ENCODE measurements at places on chromosomes 5 and 9. TPM values are rescaled to one million over a fixed set of nuclear protein-coding genes. Genes with fewer than 3 reads are reported as not detected.

GRCh38 chr9:6226696-6227095 is 11.1 kb downstream of the IL33 start:
- DNase-seq = peak; percentile 39

GRCh38 chr5:17374973-17375742 is 122.9 kb upstream of the TAF11L2 start:
- no peak for DNase-seq

- DNase-seq = no peak
Observed at GRCh38 chr5:154583671-154584177, 105.7 kb upstream of the HAND1 start.

The C8G gene
- total RNA-seq = 2.8 TPM

GRCh38 chr9:124394596-124394995 is 20.6 kb downstream of the PSMB7 start:
- DNase-seq = no peak

DNA sequence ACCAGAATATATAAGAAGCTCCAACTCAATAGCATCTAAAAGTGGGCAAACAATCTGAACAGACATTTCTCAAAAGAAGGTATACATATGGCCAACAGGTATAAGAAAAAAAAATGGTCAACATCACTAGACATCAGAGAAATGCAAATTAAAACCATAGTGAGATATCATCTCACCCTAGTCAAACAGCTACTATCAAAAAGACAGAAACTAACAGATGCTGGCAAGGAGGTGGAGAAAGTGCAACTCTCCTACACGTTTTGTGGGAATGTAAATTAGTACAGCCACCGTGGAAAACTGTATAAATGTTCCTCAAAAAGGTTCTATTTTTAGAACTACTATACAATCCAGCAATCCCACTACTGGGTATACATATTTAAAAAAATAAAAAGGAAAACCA is 199.9 kb upstream of the SMC2 start:
- DNase-seq = no peak

GRCh38 chr5:101142102-101142501 is 239.0 kb upstream of the ST8SIA4 start:
- no peak for DNase-seq

- DNase-seq = no peak
Observed at GRCh38 chr9:103811462-103811861, 282.6 kb upstream of the SMC2 start.

DNA sequence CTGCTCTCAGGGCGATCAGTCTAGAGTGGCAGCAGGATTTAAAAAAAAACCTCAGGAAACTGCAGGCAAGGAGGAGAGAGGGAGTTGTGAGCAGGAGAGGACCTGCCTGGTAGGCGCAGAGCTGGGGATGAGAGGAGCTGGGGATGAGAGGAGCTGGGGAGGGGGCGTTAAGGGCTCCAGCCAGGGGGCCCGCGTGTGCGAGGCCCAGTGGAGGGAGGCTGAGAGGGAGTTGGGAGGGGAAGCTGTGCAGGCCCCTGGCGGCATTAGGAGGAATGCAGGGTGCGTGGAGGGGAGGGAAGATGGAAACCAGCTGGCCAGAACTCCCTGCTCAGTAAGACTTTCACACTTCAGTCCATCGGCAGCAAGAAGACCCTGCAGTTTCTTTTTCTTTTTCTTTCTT is 45.2 kb upstream of the HMCN2 start:
- DNase-seq = no peak

DNA sequence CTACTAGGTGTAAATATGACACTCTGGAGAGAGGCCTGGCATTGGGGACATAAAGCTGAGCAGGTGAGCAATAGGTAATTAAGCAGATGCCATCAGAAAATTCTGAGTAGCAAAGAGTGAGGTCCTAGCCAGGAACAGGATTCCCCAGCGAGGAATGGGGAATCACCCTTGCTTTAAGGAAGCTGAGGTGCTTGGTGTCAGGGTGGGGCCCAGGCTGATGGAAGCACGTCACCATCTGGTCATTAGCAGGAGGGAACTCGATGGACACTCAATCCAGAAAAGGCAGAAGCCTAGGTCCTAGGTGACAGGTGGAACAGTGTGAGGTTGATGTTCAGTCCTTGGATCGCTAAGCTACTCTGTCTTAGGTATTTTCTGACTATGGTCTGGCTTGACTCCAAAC is 562.7 kb upstream of the DAP start:
- DNase-seq = no peak

GRCh38 chr5:149352169-149352568 is 5.7 kb upstream of the PCYOX1L start:
- DNase-seq = no peak

- no peak for DNase-seq
Observed at GRCh38 chr5:173329491-173330337, 1.5 kb upstream of the STC2 start.

- DNase-seq = no peak
Observed at GRCh38 chr5:54663866-54664265, 146.3 kb downstream of the SNX18 start.

DNA sequence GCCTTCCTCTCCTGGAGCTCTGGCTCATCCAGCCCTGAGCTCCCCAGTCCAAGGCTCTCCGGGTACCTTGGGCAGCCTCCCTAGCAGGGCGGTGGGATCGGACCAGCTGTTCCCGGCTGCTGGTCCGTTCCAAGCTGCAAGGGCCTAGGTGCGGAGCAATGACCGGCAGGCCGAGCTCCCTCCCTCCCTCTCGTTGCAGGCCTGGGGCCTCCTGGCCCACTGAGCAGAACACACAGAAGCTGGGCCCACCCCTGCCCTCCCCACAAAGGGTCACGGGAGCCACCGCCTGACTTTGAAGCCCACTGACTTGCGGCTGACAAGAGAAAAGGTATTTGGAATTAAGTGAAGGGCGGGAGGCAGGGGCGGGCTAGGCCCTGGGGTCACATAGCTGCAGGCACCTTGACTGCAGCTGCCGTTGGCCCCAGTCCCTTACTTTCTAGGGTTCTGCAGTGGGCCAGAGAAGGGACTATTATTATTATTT is 104.7 kb upstream of the IER5L start:
- no peak for DNase-seq

- peak; percentile 39 for DNase-seq
Observed at GRCh38 chr5:170633235-170634081, 129.6 kb downstream of the KCNIP1 start.

GRCh38 chr5:68456756-68457217 is 241.2 kb downstream of the PIK3R1 start:
- DNase-seq = no peak

GRCh38 chr5:147733075-147733474 is 49.5 kb downstream of the JAKMIP2 start:
- DNase-seq = no peak

DNA sequence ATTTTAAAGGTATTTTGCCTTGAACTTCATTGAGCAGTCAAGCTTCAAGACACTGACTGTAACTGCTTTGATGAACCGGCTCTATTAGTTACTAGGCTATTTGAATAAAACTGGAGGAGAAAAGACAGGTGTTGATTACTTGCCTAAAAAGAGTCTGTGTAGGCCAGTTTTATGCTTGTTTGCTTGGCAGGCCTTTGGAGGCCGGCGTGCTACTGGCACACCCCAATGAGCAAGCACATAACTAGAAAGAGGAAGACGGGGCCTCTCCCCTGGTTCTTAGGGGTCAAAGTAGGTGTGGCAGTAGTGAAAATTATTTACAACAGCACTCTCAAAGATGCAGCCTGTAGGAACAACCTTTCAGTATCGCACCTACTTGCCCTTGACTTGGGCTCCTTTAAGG is 2.1 kb upstream of the ZFR start:
- no peak for DNase-seq

The ANXA6 gene
- total RNA-seq = 265 TPM

The GRIN3A gene
- 0.62 TPM for total RNA-seq

DNA sequence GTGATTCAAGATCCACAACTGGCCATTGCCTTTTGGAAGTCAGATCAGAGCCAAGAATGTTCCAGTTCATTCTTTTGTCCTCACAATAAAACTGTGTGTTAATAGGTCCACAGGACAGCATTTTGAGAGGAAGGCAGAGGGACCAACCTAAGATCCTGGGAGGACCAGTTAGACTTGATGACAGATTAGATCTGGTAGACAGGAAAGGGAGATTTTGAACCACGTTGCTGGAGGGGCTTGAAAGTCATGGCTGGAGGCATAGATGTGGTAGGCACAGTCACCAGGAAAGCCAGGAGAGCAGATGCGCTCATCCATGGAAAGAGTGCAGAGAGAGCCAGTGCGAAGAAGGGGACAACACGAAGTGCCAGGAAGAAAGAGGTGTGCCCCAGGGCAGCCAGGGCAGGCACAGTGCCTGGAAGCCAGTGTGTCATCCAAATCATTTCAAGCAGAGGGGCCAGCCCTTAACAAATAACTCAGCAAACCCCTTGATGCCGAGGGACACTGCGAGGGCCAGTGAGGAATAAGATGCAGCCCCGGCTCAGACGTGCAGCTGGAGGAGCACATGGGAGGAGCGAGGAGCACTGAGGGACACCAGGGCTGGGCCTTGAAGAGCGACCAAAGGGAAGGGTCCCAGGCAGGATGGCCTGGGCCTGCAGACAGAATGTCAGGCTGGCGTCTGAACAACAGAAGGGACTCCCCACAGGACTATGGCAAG is 12.8 kb upstream of the SLC2A8 start:
- DNase-seq = no peak

The GARIN3 gene
- total RNA-seq = not detected

The NTMT1 gene
- 84.2 TPM for total RNA-seq

- DNase-seq = no peak
Observed at GRCh38 chr5:153903321-153903720, 135.4 kb downstream of the FAM114A2 start.

The C5orf52 gene
- total RNA-seq = not detected

- no peak for DNase-seq
Observed at GRCh38 chr5:149011084-149011483, 51.8 kb downstream of the SH3TC2 start.

- no peak for DNase-seq
Observed at GRCh38 chr5:38534156-38534453, 22.3 kb downstream of the LIFR start.

- no peak for DNase-seq
Observed at GRCh38 chr5:127766676-127767335, 63.6 kb downstream of the CCDC192 start.

- no peak for DNase-seq
Observed at GRCh38 chr5:132663771-132664695, 6.1 kb downstream of the IL13 start.

The CDKN2B-AS1 gene
- total RNA-seq = not detected

DNA sequence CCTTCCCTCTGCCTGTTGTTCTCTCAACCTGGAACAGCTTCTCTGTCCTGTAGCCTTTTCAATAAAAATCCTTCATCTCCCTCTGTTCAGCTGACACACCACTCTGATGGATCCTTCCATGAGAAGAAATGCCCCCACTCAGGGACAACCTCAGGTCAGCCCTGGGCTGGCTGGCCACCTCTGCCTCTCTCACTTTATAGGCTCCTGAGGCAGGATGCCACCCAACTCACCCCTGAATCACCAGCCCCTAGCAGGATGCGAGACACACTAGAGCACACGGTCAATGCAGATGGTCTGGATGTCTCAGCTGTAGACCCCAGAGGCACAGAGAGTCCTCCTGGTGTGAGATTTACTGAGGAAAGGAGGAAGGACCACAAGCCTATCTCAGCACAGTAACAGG is 93.8 kb downstream of the GABBR2 start:
- DNase-seq = no peak

DNA sequence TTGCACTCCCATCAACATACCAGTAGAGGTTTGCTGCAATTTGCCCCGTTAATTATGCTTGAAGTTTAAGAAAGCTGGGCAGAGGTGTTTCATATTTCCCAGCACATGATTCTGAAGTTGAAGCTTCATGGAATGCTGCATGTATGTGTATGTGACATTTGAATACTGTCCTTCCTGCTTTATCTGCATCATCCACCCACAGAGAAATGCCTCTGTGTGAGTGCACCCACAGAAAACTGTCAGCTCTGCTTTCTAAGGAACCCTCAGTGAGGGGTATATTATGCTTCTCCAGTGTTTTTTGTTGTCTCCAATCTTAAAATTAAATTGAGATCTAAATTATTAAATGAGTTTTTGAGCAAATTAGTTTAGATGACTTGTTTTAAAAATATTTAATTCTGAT is 358.1 kb upstream of the PIK3R1 start:
- DNase-seq = no peak

DNA sequence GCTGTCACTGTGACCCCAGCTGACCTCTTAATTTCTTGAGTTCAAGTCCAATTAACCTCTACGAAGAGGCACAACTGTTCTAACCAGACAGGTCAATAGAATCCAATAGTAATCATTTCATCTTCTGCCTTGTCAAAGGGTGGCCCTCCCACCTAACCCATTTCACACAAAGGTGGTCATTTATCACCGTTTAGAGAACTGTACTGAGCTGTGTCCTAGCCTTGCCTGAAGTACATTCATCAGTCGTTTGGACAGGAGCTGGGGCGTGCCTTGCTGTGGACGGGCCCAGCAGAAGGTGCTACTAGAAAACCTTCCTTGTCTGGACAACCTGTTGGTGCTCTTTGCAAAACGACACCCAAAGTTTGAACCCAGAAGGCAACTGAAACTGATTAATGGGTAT is 605.4 kb downstream of the ISL1 start:
- DNase-seq = no peak

The PCDHA12 gene
- total RNA-seq = not detected

DNA sequence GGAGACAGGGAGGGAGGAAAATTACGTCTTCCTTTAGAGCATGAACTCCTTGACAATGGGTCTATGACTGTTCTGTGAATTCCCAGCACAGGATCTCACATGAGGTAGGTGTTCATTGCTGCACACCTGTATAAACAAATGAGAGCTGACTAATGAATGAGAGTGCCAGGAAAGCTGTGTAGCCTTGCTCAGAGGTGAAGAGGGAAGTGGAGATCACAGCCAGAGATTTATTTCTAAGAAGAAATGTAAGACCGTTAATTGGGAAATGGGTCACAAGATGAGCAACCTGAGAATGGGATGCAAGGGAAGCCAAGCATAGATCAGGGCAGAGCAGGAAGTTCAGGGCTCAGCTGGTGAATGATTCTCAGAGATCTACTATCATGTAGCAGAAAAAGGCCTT is 295.1 kb downstream of the CDK5RAP2 start:
- DNase-seq = no peak

DNA sequence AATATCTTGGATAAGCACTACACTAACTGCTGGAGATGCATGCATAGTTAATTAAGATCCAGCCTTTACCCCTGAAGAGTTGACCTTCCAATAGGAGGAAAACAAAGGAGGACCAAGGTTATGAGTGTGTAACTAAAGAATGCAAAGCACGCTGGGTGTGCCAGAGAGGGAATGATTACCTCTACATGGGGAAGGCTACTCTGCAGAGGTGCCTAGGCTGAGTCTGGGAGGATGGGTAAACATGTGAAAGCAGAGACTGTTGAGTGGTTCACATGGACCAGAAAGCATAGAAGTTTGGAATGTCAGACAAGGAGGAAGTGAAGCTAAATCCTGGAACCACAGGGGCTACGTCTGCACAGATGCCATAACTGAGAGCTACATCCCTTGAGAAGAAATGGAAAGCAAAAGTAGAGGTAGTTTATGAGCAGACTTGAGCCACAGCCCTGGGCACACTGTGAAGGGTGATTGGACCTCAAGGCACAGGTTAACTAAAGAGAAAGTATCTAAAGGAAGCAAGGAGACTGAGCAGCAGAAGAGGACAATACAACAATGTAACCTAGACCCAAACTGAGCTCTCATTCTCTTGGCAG is 176.2 kb downstream of the DENND1A start:
- DNase-seq = no peak

- DNase-seq = no peak
Observed at GRCh38 chr9:127866535-127866934, 10.9 kb downstream of the AK1 start.
